ENCODE measurements at places on chromosomes 1 and 21. TPM values are rescaled to one million over a fixed set of nuclear protein-coding genes. Genes with fewer than 3 reads are reported as not detected.

DNA sequence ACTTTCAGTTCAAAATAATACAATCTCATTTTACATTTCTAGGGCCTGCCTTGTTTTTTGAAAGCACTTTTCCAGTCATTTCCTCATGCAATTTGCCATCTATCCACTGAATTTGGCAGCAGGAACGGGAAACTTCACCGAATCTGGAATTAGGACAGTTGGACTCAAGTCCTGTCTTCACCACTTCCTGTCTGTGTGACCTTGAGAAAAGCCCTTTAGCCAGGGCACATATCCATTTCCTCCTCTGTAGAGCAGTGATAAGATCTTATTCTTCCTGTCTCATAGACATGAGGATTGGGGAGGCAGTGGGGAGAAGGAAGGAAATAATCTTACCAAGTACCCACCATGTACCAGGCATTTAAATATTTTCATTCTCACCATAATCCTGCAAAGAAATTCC lies 12.0 kb downstream of the VAV3 start:
- no peak for DNase-seq

Gene GNAI3
- total RNA-seq = 6.4 TPM

- no peak for DNase-seq
Measured at GRCh38 chr1:197910120-197910991, 6.8 kb upstream of the LHX9 start.

Gene NPPB
- not detected for total RNA-seq

DNA sequence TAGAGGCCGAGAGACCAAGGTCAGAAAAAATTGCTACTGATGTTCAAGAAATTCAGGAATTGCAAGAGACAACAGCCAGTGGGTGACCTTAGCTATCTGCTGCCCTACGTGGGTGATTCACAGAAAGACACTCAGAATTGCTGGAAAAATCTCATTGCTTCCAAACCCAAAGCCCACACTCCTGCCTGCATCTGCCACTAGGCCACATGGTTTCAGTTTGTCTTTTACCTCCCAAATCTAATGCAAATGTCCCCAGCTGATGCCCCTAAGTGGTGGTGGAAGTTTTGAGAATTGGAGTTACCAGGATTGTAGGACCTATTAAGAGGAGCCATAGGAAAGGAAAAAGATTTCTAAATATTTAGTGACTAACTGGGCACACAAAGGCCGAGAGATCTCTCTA lies 341.5 kb upstream of the CHRM3 start:
- DNase-seq = no peak

Gene NPL
- total RNA-seq = 17.2 TPM

Gene CD5L
- total RNA-seq = 14.1 TPM

DNA sequence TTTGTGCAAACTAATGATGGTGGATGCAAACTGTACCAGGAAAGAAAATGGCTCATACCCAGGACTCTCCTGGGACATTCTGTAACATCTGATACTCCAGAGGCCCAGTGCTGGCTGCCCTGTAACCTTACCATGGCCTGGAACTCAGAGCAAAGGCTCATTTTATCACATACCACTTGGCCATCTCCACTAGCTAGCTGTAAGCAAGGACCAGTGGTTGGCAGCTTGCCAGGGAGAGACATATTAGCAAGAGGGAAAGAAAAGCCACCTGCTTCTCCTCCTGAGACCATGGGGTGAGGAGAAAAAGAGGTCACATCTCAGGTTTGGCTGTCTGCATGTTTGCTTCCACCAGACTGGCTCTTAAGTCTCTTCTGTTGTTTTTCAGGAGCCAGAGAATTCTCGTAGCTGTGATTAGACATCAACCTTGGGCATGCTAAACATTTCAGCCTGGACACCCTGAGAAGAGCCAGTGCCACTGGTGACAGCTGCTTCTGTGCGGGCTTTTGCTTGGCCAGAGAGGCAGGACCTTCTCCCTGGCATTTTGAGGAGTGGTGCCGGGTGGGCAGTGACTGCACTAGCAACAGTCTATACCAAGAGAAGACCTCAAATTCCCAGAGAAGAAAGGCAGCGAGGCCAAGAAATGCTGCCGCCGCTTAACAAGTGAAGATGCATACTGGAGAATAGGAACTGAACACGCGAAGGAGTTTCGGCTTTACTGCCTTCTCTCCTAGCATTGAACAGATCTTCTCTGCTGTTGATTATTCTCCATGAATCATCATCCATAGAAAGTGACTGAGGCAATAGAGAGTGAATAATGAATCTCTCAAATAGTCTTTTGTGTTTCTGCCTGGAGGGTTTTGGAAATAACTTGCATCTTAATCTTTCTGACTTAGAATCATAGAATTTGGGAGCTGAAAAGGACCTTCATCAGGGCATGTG lies 6.7 kb upstream of the INKA2 start:
- no peak for DNase-seq

GRCh38 chr1:23013657-23014056 lies 2.0 kb downstream of the TEX46 start:
- no peak for DNase-seq

Gene IL24
- total RNA-seq = not detected

DNA sequence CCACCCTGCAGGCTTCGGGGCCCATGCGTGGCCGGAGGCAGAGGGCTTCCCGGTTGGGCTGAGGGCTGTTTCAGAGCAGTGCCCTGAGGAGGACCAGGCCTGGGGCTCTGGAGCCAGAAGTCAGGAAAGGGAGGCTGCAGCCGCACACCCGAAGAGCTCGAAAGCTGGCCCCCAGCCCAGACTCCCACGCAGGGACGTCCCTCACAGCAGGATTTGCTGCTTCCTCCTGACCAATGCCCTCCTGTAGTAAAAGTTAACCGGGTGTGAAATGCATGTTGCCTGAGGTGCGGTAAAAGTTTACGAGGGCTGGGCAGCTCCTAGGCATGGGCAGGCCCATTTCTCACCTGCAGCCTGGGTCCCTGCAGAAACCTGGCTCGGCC lies 101.5 kb upstream of the ARHGEF16 start:
- no peak for DNase-seq

Gene INAVA
- total RNA-seq = 0.67 TPM

DNA sequence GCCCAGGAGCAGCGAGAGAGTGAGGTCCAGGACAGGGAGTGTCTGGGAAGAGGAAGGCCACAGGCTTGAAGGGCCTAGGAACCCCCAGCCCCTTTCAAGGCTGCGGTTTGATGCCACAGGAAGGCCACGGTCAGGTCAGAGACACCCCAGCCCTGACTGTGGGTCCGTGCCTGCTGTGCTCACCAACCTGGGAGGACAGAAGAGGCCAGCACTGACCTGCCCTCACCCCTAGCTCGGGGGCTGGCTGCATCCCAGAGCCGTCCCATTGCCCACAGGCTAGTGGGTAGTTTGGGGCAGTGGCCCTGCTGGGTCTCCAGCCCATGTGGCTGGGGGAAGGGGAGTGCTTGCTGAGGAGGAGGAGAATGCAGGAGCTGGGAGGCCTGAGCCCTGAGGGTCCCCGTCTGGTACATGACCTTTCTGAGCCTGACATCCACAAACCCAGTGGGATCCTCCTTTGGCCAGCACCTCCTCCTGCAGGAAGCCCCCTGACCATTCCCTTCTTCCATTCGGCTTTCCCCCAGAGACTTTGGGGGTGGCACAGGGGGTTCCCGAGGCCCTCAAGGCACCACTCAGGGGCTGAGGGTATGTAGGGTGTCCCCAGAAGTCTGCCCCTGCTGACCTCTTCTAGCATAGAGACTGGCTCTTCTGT lies 54.3 kb downstream of the WNT9A start:
- DNase-seq = peak; percentile 32

DNA sequence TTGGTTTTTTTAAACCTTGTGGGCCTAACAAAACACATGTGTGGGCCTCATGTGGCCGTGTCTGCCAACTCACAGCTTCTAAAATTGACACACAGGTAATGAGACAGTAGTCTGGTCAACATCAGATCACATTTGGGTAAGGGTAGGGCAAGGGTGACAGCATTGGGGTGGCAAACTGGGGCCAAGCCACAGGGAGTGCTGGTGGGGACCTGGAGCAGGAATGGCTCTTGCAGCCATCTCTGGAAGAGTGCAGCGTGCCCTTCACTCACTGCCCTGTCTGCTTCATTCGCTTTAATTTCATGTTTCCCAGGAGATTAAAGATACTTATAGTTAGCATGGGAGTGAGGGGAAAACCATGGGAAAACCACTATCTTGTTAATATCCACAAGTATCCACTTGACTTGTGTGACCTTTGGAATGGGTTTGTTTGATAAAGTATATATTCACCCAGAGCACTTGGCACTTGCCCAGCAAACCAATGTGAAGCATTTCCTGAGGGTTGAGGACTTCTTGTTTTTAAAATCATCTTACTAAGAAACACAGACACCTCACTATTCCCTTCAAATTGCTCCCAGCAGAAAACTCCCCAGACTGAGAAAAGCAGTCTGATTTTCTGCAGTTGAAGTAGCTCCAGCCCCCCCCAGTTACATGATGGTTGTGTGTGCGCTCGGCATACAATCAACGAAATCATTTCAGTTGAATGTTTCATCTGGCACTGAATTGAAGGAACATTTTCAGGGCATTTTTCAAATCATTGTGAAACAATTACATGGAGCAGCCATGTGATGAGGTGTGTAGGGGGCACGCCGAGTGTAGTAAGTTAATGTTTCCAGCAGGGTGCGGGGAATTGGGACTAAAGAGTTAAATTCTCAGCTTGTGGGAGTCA lies 175.7 kb downstream of the VPS13D start:
- no peak for DNase-seq

Gene ORC1
- 0.33 TPM for total RNA-seq

Gene KPRP
- not detected for total RNA-seq

DNA sequence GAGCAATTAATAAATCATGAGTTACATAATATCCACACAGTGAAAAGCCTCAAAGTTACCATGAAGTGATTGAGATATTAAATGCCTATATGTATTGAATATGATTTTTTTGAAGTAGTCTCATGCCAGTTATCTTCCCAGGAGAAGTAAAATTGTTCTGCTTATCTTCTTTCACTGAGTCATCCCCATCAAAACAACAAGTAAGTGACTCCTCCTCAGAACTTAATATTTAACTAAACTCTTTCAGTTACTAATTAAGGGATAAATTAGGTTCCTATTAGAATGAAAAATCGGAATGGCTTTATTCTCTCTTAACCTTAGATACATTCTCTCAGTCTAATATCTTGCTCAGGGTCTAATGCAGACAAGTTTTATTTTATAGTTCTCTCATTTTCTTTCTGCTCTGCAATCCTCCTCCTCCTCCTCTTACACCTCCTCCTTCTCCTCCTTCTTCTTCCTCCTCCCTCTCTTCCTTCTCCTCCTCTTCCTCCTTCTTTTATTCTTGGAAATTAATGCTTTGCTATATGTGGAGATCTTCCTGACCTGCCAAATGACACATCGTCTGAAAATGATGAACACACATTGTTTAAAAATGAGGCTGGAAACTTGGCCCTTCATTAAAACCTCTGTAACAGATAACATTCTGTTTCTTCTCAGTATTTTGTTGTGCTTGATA lies 110.9 kb downstream of the RUNX1 start:
- no peak for DNase-seq

Gene SUSD4
- 1.1 TPM for total RNA-seq

- DNase-seq = peak; percentile 51
Measured at GRCh38 chr1:183022202-183023145, 746 bp upstream of the LAMC1 start.

DNA sequence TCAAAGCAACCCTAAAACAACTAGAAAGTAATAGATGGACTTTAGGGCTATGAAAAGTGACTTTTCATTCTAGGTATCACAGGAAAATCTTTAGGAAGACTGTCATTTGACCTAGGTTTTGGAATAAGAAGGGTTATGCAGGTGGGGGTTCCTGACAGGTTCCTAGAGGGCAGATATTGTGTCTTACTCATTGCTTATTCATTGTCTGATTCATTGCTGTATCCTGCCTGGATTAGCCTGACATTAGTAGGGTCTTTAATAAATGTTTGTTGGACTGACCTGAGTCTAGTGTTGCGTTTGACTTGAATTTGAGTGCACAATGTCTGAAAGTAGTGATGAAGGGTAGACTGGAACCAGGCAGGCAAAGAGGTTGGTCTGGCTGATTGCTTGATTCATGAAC lies 6.0 kb downstream of the FNBP1L start:
- DNase-seq = no peak

GRCh38 chr1:224542783-224543440 lies 73.2 kb upstream of the CNIH3 start:
- no peak for DNase-seq

Gene CRP
- 4,637 TPM for total RNA-seq

DNA sequence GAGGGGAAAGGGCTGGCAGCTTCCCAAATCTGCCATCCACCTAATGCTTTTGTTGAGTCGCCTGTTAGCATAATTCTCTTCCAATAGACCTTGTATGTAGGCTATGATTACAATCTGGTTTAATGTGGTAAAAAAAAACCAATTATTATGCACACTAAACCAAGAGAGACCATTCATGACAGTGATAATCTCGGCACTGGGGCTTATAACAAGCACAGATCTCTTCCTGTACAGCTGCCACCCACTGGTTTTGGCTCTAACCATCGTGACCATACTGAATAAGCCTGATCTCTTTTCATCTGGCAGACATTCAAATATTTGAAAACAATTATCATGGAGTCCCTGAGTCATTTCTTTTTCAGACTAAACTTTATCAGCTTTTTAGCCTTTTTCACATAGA lies 12.0 kb upstream of the SYT14 start:
- no peak for DNase-seq

DNA sequence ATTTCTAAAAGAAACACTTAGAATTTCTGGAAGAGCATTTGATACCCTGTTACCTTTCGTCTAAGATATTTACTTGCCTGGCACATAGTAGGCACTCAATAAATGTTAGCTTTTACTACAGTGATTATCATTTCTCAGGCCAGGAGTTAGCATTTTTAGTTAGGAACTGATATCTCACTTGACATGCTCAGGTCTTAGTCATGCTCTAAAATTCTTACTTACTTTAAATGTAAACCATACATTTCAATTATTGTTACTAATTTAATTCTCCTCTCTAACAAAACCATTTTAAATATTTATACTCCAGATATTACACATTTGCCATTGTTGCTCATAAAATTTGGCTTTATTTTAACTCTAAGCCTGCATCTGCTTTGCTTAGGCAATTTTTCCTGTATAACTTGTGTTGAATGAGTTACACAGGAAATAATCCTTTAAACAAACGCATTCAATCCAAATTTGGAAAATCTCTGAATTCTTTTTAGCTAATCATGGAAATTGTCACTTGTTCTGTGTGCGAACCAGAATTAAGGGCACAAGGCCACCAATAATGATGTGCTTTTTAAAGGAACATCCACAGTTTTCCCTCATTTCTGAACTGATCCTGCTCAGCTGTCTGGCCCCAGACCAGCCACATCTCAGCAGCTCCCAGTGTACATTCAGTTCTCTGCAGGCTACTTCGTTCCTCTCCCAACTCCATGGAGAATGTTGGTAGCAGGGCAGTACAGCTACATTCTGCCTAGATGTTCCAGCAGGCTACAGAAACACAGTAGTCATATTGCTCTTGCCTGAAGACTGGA lies 15.6 kb downstream of the NIBAN1 start:
- no peak for DNase-seq

Data from liver (tissue), 10 donors.